Ascending aorta (tissue), 2 donors: ENCODE measurements at places on chromosomes 7 and 10. TPM values are rescaled to one million over a fixed set of nuclear protein-coding genes. Genes with fewer than 3 reads are reported as not detected.

Gene VSIR
- 193 TPM for total RNA-seq

Gene CYCS
- total RNA-seq, result 11.5 TPM

Gene NKX1-2
- total RNA-seq, result not detected

Gene MOGAT3
- total RNA-seq, result not detected

Gene RAMP3
- 586 TPM for total RNA-seq

Gene CYP2C19
- not detected for total RNA-seq

Gene CRHR2
- total RNA-seq, result 3.1 TPM

DNA sequence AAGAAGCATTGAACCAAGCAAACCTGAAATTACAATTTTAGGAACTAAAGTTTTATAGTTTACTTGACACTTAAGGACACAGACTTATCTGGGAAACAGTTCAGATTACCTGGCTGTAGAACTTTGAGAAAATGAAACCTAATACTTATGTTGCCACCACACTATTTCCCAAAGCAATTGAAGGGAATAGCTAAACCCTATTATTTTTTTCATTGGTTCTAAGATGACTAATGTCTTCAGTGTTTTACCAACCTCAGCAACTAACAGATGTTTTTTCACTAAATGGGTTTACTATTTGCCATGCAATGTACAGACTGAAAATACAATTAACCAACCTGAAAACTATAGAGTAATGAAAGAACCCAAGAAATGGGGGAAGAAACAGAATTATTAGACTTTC lies 689.6 kb downstream of the SORCS1 start:
- no peak for DNase-seq

DNA sequence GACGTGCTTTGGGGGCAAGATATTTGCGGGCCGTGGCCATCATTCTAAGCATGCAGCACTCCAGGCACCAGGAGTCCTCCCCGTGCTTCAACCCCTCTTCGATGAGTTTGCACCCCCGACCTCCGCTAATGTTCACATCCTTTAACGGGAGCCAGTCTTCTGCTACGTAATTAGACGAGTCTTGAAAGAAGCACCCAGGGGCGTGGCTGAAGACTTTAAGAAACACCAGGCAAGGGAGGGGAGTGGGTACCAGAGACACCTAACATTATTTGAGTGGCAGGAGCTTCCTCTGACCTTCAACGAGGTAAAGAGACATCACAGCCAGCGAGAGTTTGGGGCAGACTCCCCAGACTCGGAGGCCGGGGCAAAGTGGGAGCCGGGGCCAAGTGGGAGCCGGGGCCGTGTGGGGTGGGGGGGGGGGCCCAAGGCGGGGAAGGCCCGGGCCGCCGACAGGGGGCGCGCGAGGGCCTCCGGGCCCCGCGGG lies 31.1 kb upstream of the TOMM7 start:
- no peak for DNase-seq

GRCh38 chr7:128207609-128208008 lies 33.5 kb upstream of the LEP start:
- peak; percentile 53 for DNase-seq

DNA sequence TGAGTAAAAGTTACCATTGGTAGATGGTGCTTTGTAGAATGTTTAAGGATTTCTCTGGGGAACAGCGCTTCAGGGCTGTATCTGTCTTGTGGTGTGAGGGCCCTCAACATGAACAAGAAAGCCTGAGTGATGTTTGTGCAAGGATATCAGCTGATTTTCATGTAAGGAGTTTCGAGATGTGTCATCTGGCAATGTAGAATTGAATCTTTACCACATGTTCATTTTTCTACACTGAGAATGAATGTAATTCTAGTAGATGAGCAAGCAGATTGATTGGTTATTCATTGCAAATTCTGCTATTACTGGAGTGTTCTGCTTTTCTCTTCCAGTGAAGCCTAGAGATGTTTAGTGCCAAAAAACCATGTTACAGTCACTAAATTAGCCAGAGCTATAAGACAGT lies 87.7 kb downstream of the ST7 start:
- DNase-seq, result no peak

- DNase-seq, result no peak
Measured at GRCh38 chr7:121510858-121511482, 114.9 kb upstream of the FAM3C start.

DNA sequence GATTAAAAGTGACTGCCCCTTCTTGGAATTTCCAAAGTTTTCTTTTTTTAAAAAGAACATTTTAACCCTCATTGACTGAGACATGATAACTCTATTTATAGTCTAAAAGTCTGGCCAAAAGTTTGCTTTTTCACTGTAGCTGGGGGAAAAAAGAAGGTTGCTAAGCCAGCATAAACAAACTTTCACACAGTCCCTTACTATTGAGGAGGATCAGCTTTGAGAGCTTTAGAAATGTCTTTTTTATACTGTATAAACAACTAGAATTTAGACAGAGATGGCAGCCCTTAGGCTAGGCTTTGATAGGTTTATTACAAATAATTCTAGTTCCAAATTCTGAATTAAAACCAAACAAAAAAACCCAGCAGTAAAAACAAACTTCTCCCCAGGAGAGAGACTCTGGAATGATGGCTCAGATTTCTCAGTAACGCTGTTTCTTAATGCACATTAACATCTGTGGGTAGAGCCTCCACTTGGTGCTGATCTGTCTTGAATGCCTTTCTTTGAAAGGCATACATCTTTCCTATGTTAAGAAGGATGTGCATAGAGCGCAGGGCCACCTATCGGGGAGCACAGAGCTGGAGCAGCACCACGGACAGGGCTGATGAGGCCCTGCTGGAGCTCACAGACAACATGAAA lies 100.9 kb upstream of the PDLIM1 start:
- DNase-seq, result no peak

- DNase-seq, result no peak
Measured at GRCh38 chr10:59019603-59020002, 156.8 kb upstream of the PHYHIPL start.

- DNase-seq, result no peak
Measured at GRCh38 chr10:30821994-30822692, 192.6 kb upstream of the LYZL2 start.

DNA sequence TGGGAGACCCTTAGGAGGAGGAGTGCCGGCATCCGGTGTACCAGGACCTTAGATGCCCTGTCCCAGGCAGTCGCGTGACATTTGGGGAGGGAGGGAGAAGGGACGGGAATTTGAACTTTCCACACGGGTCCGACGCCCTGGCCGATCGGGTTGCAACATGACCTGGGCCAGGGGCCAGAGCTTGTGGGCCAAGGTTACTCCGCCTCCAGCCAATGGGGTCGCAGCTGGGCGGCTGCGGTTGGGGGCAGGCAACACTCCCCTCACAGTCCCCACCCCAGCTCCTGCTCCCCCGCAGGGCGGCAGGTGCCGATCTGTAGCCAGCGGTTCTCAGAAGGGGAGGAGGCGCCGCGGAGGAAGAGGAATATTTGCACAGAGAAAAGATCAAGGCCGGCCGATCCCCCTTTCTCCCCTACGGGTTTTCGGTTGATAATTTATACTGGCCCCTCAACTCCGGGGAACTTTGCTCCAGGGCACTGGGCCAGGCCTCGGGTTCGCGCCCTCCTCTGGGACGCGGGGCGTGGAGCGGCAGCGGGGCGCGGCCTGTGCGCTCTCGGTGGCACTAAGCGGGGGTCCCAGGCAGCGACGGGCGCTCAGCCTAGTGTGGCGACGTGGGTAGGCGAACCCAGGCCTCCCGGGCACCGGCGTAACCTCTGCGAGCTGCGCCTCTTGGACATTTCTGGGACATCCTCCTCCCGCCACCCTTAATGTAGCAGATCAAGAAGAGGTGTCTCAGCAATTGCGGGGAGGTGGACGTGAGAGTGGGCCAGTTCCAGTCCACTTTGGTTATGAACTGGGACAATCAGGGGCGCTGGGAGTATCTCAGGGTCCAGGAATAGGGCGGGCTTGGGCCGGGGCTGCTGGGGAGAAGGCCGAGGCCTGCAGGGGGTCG lies 1.2 kb downstream of the MLXIPL start:
- no peak for DNase-seq

DNA sequence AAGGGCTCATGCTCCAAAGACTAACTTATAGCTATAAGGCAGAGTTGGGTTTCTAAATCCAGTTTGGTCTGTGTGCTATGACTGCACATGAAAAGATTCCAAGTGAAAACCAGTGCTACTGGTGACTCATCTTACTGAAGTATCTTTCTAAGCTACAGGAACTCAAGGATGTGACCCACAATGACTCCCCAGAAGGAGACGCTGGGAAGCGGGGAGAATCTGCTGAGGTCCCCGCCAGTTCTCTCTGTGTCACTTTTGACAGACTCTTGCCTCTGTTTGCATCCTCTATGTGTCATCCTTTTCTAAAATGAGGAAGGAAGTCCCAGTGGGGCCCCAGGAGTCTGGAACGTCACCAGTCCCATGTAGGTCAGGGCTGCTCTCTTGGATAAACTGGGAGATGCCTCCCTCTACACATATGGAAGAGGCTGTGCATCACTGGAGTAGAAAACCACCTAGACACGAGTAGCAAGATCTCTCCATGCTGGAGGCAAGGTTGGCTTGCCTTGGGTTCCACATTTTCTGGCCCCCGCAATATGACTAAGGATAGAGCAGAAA lies 28.8 kb upstream of the GPR26 start:
- no peak for DNase-seq

- DNase-seq, result no peak
Measured at GRCh38 chr7:37405603-37406122, 43.0 kb downstream of the ELMO1 start.

DNA sequence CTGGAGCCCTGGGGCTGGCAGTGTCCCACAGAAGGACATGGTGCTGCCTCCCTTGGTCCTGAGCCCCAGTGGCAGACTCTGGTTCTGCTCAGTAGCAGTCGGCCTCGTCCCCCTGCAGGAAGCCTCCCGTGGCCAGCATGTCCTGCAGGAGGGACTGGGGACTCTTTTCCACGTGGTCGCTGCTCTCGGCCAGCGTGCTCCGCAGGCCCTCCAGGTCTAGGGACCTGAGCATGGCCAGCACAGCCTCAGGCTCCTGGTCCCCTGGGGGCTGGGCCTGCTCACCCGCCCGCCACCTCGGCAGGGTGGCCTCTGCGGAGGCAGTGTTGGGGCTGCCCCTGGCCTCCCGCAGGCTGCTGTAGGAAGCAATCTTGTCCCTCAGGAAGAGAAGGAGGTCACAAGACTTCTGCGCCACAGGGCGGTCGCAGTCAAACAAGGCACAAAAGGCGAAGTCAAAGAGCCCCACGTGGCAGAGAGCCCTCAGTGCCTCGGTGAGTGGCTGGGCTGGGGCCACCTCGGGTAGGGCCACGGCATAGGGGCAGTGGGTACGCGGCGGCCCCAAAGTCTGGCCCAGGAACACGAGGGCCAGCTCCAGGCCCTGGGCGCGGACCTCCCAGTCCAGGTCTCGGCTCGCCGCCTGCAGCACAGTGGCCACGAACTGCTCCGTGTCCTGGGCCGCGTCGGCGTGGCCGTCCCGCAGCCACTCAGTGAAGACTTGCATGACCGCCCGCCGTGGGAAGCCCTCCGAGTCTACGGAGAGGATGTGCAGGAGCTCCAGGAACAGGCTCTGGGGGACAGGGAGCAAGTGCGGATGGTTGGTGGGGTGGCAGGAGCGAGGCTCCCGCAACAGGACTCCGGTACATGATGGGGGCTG lies 17.1 kb downstream of the BRAT1 start:
- no peak for DNase-seq

GRCh38 chr10:30188101-30188500 lies 128.7 kb upstream of the JCAD start:
- DNase-seq, result no peak

DNA sequence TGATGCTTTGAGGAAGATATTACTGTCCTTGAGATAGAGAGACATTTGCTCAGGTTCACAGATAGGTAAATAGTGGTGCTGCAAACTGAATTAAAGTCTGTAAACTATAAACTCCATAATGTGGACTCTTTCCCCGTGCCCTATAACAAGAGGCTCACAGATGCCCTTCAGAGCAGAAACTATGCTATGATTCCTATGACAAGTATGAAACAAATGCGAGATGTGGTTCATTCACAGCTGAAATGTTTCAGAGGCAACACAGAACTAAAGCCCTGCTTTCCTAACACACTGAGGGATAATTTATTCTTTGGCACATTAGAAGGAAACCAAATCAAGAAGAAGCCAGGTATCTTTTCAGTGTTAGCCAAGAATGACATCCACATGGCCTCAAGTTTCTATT lies 13.4 kb downstream of the CHUK start:
- DNase-seq, result no peak

- no peak for DNase-seq
Measured at GRCh38 chr7:42014625-42015618, 222.1 kb downstream of the GLI3 start.
